ENCODE measurements at places on chromosomes 1 and 21. TPM values are rescaled to one million over a fixed set of nuclear protein-coding genes. Genes with fewer than 3 reads are reported as not detected.

DNA sequence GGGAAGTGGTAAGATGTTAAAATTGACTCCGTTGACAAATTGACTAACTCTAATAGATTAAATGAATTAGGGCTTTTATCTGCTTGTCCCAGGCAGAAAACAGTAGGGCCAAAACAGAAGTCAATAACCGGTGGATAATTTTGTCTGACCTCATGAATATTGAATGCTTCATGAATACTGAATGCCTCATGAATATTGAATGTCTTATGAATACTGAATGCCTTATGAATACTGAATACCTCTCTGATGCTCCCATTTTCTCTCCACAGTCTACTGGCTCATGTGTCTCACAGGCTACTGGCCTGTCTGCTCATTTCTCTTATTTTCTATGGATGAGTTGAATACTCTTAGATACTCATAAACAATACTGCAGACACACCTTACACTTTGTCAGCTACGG is 56.0 kb downstream of the POFUT2 start:
- no peak overlapping the region for H3K4me3 ChIP-seq
- H3K36me3 ChIP-seq: no peaks in the 10 kb centered on the region
- no peak for DNase-seq
- peaks cover 25% of the 10 kb centered on the region for H3K4me1 ChIP-seq

GRCh38 chr1:100894603-100895539 is at the start of gene EXTL2:
Gene EXTL2 (minus strand): TSS chr1:100894842. CDS start chr1:100888757, 6,085 bp downstream.
- peak; percentile 68 for DNase-seq
- no peaks in the 10 kb centered on the region for H3K36me3 ChIP-seq
- peaks cover 27% of the 10 kb centered on the region for H3K4me1 ChIP-seq
- H3K27me3 ChIP-seq: no peaks in the 10 kb centered on the region

GRCh38 chr1:32186077-32186476 is 6.6 kb downstream of the TXLNA start:
- H3K36me3 ChIP-seq: peaks cover 51% of the 10 kb centered on the region
- DNase-seq: no peak
- no peak overlapping the region for H3K27ac ChIP-seq
- H3K4me3 ChIP-seq: no peak overlapping the region
- H3K27me3 ChIP-seq: no peaks in the 10 kb centered on the region
- H3K4me1 ChIP-seq: peaks cover 12% of the 10 kb centered on the region

DNA sequence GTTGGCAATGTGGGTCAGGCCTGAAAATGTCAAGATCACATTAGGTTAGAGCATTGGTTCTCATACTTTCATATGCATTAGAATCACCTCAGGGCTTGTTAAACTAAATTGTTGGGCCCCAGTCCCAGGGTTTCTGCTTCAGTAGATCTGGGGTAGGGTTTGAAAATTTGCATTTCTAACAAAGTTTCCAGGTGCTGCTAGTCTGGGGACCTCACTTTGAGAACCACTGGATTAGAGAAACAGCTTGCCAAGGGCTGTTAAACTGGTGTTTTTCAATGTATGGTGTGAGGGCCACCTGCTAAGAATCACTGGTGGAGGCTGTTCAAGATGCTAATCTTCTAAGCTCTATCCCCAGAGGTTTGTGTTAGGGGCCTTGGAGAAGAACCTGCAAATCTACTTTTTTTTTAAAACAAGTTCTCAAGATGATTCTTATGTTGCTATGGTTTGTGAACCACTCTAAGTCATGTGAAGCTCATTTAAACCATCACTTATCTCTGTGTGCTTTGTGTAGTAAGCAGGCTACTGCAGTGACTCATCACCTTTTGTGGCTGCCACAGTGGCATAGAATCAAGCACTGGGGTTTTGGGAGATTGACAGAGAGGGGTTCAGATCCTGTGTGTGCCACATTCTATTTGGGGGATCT is 152.2 kb downstream of the S1PR1 start:
- H3K27ac ChIP-seq: no peak overlapping the region
- no peak overlapping the region for H3K4me3 ChIP-seq
- no peaks in the 10 kb centered on the region for H3K36me3 ChIP-seq
- no peaks in the 10 kb centered on the region for H3K4me1 ChIP-seq
- DNase-seq: no peak

GRCh38 chr1:36083219-36083618 is 675 bp upstream of the TEKT2 start:
- no peaks in the 10 kb centered on the region for H3K36me3 ChIP-seq

DNA sequence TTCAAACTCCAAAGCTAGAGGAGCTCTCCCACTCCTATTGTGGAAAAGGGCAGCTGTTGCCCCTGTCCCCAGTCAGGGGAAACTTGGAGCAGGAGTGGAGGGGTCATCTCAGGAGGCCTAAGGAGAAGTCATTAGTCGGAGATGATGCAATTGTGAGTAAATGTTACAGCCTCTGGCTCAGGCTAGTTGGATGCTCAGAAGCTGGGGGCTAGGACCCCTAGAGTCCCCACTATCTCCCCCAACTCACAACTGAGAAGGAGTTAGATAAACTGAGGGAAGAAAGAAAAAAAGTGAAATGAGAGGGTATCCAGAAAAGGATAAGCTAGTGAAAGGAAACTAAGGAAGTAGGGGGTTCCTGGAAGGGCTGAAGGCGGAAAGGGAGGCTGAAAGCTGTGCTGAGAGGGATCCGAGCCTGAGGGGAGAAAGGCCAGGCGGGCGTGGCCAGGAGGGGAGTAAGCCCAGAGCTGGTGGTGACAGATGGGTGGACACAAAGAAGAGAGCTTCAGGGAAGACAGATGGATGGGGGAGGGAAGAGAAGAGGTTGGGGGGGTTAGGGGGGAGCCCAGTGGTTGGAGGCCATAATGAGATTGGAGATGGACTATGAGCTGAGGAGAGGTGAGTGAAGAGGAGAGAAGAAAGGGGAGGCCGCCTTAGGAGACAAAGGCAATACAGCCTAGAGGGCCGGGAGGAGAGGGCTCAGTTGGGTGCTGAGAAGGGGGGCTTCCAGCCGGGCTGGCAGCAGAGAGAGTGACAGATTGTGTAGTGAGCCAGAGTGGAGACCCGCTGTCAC is 4.5 kb upstream of the NHLH1 start:
- H3K4me1 ChIP-seq: no peaks in the 10 kb centered on the region
- no peaks in the 10 kb centered on the region for H3K36me3 ChIP-seq
- no peak for DNase-seq
- no peak overlapping the region for H3K4me3 ChIP-seq
- H3K27me3 ChIP-seq: no peaks in the 10 kb centered on the region

- no peaks in the 10 kb centered on the region for H3K36me3 ChIP-seq
- peak; percentile 82 for DNase-seq
- no peaks in the 10 kb centered on the region for H3K27me3 ChIP-seq
Measured at GRCh38 chr1:2231532-2232254, 3.6 kb downstream of the SKI start.

GRCh38 chr1:236353813-236354212 is 40.3 kb upstream of the EDARADD start:
- no peaks in the 10 kb centered on the region for H3K4me1 ChIP-seq
- H3K36me3 ChIP-seq: no peaks in the 10 kb centered on the region
- no peak for DNase-seq
- no peak overlapping the region for H3K4me3 ChIP-seq
- H3K27ac ChIP-seq: no peak overlapping the region

DNA sequence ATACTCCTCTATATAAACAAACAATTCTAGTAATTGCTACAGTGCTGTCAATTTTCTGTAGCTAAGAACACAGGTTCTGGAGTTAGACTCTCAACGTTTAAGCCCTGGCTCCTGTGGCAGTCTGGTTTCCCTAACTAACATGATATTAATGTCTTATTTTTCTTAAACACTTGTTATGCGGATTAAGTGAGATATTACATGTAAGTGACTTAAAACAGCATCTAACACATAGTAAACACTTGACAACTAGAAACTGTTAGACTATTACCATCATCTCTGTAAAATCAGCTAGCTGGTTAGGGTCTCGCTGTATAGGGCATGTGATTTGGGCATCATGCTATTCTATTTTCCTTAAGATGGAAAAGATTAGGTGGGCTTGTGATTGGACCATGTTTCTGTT is 2.3 kb downstream of the VANGL1 start:
- no peak for DNase-seq
- peaks cover 22% of the 10 kb centered on the region for H3K4me1 ChIP-seq
- no peaks in the 10 kb centered on the region for H3K27me3 ChIP-seq
- no peak overlapping the region for H3K4me3 ChIP-seq
- H3K27ac ChIP-seq: no peak overlapping the region

- H3K27me3 ChIP-seq: no peaks in the 10 kb centered on the region
- no peaks in the 10 kb centered on the region for H3K4me1 ChIP-seq
- no peaks in the 10 kb centered on the region for H3K36me3 ChIP-seq
- no peak overlapping the region for H3K4me3 ChIP-seq
Measured at GRCh38 chr1:229842302-229843255, 216.5 kb downstream of the URB2 start.

DNA sequence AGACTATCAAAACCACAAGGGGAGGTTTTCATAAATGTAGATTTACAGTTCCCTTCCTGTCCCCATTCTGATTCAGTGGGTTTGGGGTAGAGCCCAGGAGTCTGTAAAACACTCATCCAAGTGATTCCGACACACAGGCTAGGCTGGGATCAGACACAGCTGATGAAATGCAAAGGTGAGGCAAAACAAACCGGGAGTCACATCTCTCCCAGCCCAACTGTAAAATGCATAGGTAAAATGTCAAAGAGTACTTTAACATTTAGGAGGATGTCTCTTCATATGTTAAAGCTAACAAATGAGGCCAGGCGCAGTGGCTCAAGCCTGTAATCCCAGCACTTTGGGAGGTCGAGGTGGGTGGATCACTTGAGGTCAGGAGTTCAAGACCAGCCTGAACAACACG is 45.0 kb downstream of the ZNF281 start:
- H3K27me3 ChIP-seq: no peaks in the 10 kb centered on the region
- no peaks in the 10 kb centered on the region for H3K4me1 ChIP-seq
- no peak for DNase-seq
- H3K36me3 ChIP-seq: no peaks in the 10 kb centered on the region
- H3K27ac ChIP-seq: no peak overlapping the region

DNA sequence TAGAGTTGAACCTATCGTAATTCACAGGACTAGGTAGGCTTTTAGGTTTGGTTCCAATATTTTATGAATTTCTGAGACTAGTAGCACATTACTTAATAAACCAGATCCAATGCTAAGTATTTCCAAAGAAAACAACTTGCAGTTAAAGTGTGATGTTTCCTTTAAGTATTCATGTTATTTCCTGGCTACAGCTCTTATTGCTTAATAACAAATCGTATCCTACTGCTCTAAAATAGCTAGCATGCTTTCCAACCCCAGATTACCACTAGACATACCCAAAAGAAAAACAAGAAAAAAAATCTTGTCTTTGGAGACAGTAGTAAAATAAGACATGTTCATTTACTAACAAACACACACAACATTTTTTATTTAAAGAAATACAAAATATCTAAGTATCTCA is 898 bp downstream of the KRTAP27-1 start:
- H3K27ac ChIP-seq: no peak overlapping the region
- no peak overlapping the region for H3K4me3 ChIP-seq
- no peaks in the 10 kb centered on the region for H3K27me3 ChIP-seq
- H3K4me1 ChIP-seq: no peaks in the 10 kb centered on the region

GRCh38 chr1:16208270-16208987 is 4.0 kb downstream of the ARHGEF19 start:
- no peak for DNase-seq
- no peaks in the 10 kb centered on the region for H3K27me3 ChIP-seq
- H3K27ac ChIP-seq: peak overlapping the region; percentile 85
- H3K36me3 ChIP-seq: peaks cover 4% of the 10 kb centered on the region

- no peak overlapping the region for H3K27ac ChIP-seq
- no peaks in the 10 kb centered on the region for H3K4me1 ChIP-seq
- DNase-seq: no peak
- no peak overlapping the region for H3K4me3 ChIP-seq
- no peaks in the 10 kb centered on the region for H3K27me3 ChIP-seq
Measured at GRCh38 chr1:183278739-183279591, 92.9 kb downstream of the LAMC2 start.

GRCh38 chr1:223109581-223110026 is 33.4 kb downstream of the TLR5 start:
- no peaks in the 10 kb centered on the region for H3K4me1 ChIP-seq
- H3K36me3 ChIP-seq: no peaks in the 10 kb centered on the region
- no peaks in the 10 kb centered on the region for H3K27me3 ChIP-seq
- no peak for DNase-seq

GRCh38 chr1:200837931-200838571 is 34.7 kb upstream of the GPR25 start:
- H3K27ac ChIP-seq: no peak overlapping the region
- no peak for DNase-seq
- H3K27me3 ChIP-seq: no peaks in the 10 kb centered on the region
- H3K4me3 ChIP-seq: no peak overlapping the region

DNA sequence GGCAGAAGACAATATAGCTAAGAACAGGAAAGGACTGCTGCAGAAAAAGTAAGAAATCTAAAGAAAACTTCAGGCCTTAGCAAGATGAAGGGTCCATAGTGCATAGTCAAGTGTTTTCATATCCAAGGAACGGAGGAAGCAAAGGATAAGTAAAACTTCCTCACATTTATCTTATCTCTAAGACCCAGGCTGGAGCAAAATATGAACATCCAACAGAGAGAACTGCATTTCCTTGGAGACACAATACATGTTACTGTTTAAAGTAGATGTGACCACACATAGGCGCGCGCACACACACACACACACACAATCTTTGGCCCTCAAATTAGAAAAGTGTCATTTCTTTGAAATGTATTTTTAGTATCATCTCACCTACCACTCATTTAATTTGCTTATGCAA is 66.7 kb downstream of the TTLL7 start:
- no peak for DNase-seq
- H3K36me3 ChIP-seq: no peaks in the 10 kb centered on the region
- H3K27me3 ChIP-seq: no peaks in the 10 kb centered on the region
- no peaks in the 10 kb centered on the region for H3K4me1 ChIP-seq
- no peak overlapping the region for H3K4me3 ChIP-seq
- H3K27ac ChIP-seq: no peak overlapping the region

DNA sequence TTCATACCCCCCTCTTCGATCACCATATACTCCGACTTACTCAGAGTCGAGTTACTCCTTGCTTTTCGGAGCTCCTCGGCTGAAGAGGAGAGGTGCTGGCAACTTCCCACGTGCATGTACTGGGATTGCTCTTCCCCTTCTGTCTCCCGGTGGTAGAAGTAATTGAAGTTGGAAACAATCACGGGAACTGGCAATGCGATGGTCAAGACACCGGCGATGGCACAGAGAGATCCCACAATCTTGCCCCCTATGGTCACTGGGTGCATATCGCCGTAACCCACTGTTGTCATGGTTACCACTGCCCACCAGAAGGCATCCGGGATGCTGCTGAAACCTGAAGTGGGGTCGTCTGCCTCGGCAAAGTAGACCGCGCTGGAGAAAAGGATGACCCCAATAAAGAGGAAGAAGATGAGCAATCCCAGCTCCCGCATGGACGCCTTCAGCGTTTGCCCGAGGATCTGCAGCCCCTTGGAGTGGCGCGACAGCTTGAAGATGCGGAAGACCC is 1.5 kb downstream of the KCNA3 start:
- H3K4me3 ChIP-seq: peak overlapping the region; percentile 90
- no peaks in the 10 kb centered on the region for H3K27me3 ChIP-seq
- peak; percentile 50 for DNase-seq
- no peaks in the 10 kb centered on the region for H3K36me3 ChIP-seq
- H3K4me1 ChIP-seq: peaks cover 35% of the 10 kb centered on the region

GRCh38 chr1:55055084-55055882 is 15.9 kb downstream of the PCSK9 start:
- no peak overlapping the region for H3K4me3 ChIP-seq
- H3K36me3 ChIP-seq: no peaks in the 10 kb centered on the region
- H3K27ac ChIP-seq: no peak overlapping the region
- no peak for DNase-seq

Gene CD5L
- total RNA-seq: not detected

Gene ATP1A2
- total RNA-seq: not detected

Gene HSF2BP
- 1.4 TPM for total RNA-seq

Gene RGS8
- not detected for total RNA-seq

Gene MEF2D
- total RNA-seq: 32.9 TPM

Gene S100A8
- total RNA-seq: not detected

Gene OVAAL
- not detected for total RNA-seq

Gene EXO1
- 65.8 TPM for total RNA-seq
